ENCODE measurements at places on chromosomes 2 and 18.

DNA sequence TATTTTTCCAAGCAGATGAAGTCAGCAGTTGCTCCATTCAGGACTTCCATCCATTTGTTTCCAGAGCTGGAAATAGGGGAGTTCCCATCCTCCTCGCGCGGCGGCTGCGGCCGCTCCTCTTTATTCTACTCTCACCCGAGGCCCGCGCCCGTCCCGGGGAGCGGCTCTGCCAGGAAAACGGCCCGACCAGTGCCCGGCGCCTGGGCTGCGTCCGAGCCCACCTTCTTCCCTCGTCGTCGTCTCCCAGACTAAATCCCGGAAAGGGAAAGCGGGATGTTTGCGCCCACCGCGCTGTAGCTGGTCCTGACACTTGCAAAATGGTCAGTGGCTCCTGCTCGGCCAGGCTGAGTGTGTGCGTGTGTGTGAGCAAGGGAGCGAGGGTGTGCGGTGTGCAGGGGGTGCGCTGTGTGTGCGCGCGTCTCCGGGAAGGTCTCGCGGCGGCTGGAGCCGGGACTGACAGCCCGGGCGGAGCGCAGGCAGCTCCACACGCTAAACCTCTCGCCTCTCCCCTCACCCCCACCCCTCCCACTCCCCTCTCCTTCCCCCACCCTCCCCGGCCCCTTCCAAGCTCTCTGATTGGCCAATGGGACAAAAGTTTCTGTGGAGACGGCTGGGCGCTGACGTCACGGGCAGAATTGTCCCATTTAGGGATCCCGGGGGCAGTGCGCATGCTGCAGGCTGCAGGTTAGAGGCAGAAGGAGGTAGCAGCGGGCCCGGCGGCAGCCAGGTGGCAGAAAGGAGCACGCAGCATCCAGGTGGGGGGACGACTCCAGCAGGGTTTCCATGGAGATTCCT, at the start of gene NOL4:
TSS of gene NOL4 (minus strand) at position 491 of the 795 bp plus-strand sequence. CDS start 1,660 bp downstream, outside the sequence.
- peak; percentile 100 for DNase-seq

- DNase-seq: peak; percentile 98
Observed at GRCh38 chr18:77376043-77376732, 126.5 kb downstream of the GALR1 start.

GRCh38 chr2:117814417-117815264, at the start of gene DDX18:
Gene DDX18, plus strand, starts transcription at chr2:117814691. Its CDS starts 87 bp downstream, at chr2:117814778.
- DNase-seq: peak; percentile 100

DNA sequence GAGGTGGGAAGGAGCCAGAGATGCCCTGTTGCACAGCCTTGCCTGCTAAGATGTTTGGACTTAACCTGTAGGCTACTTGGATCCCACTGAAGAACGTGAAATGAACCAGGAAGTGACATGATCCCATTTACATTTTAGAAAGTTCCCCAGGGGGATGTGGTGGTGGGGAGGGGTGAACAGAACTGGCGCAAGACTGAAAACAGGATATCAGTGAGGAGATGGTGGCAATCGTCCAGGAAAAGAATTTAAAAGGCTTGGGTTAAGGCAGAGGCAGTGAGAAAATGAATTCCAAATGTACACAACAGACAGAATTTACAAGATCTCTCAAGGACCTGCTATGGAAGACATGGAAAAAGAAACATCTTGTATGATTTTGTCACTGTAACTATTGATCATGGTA, 42.3 kb downstream of the SULT1C2 start:
- DNase-seq: no peak

GRCh38 chr2:120465012-120465700, 119.2 kb downstream of the INHBB start:
- DNase-seq: no peak

DNA sequence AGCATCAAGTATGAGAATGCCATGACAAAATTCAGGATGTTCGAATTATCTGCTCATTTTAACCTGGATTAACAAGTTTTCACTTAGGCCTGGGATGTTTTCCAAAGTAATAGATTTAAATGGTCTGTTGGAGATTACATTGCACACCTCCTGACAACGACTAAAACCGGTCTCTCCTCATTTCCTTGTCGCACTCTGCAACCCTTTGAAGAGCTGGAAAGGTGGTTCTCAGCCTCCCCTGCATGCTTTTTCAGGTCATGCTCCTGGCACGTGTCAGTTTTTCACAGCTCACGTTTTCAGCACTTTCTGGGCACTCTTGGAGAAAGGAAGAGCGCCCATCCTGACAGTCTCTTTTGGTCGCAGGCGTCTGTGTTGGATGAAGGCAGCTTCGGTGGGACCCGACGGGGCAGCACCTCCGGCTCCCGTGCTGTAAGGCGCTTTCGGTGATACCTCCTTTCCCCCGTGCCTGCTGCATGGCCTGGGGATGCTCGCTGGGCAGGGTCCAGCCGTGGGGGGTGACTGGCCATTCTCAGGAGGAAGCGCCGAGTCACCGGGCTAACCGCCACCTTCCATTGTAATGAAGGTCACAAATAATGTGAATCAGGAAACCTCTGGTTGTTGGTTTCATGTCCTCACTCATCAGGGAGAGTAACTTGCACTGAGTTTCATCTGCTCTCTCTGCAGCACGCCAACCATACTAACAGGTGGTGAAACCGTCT, 63.5 kb upstream of the RBM44 start:
- no peak for DNase-seq

GRCh38 chr2:158753641-158754611, 41.2 kb upstream of the DAPL1 start:
- peak; percentile 54 for DNase-seq

GRCh38 chr2:239559417-239560261, 158.8 kb upstream of the HDAC4 start:
- no peak for DNase-seq

DNA sequence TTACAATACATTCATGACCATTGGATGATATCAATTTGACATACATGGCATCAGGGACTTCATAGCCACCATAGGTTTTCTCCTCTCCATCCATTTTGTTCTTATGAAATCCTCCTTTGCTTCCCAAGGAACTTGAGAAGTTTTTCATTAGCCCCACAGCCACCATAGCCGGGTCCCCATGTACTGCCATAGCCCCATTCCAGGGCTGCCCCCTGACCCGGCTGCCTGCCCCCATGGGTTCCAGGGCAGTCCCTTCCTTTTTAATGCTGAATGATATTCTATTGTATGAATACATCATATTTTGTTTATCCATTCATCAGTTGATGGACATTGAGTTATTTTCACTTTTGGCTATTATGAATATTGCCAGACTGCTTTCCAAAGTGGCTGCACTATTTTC, 20.4 kb downstream of the ATP6V1B1 start:
- no peak for DNase-seq

DNA sequence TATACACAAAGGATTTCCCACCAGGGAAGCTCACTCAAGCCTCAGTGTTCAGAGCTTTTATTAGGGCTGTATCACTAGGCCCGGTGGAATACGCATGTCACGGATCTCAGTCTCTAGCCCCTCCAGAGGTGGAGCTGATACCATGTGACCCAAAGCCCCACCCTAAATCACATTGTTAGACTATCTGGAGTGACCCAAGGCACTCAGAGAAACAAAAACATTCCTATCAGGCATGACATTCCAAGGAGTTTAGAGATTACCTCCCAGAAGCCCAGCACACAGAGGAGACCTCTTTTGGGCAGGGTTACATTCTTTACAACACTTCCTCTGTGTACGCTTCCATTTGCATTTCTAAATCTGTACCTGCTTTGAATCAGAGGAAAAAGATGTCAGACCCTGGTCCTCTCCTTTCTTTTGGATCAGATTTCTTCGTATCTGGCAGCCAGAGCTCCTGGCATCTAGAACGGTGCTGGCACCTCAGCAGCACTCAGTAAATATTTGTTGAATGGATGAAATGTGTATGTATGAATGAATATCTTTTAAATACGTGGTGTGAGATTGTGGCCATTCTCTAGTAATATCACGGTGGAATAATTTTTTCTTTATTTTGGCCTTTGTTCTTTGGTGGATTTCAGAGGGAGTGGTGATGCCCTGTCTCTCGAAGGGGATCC, 37.7 kb upstream of the SMAD2 start:
- no peak for DNase-seq

DNA sequence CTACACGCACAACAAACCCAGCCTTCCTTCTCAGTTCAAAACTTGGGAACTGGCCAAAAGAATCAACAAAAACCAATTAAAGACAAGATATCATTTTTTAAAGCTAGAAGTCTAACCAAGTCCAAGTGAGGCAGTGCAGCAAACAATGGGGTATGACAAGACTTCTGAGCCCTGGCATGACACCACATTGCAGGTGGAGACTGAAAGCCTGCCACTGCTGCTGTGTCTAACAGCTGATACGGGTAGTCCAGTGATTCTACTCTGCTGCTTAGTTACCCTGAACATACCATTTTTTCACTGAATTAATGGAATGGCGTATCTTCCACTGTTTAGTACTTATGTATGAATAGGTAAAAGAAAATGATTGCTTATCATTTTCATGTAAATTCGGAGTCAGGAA, 47.4 kb upstream of the KIDINS220 start:
- DNase-seq: no peak

DNA sequence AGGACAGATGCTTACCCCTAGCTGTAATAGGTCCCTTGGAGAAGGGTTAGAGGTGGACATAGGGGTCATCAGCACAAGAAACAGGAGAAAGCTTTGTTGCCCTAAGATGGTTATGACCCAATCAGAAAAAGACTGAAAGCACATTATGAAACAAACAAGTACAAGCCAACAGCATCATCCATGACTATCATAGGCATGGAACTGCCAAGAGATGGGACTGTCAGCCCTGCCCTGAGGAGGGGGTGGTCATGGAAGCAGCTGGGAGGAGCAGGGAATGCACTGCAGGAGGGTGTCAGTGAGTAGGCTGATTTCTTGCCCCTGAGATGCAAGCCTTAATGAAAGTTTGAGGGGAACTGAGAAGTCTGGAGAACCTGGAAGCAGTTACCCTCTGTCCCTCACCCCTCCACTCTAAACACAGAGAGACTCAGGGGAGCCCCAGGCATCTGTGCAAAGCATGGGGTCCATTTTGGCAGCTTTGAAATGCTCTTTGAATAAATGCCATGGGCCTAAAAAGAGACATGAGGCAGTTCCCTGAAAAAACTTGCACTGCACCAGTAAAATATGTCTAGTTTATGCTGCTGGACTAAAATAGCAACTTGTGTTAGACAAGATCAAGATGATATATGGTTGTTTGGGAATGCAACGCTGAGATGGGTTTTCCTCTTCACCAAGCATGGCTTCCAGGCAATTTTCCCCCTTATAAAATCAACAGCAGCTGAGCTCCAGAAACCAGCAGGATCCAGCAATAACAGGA, 122.7 kb upstream of the ZFP36L2 start:
- DNase-seq: no peak

GRCh38 chr2:216222650-216223352, 113.7 kb downstream of the XRCC5 start:
- no peak for DNase-seq

- DNase-seq: peak; percentile 49
Observed at GRCh38 chr2:24421668-24422067, 61.3 kb upstream of the ITSN2 start.

GRCh38 chr18:68445136-68445535, 269.8 kb downstream of the TMX3 start:
- no peak for DNase-seq

DNA sequence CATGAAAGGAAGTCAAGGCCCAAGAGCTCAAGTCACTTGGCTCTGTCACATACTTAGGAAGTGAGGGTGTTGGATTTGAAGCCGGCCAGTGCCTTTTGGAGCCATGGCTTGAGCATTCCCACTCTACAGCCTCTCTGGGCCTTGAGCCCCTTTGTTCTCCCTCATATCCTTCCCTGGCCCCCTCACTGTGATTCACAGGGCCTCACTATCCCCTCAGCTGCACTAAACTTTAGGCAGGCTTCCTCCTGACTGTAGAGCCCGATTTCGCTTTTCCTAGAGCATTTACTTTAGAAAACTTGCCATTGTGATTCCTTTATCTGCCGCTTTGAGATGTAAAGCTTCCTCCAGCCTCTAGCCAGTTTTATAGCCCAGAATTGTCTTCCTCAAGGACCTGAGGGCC, 107.6 kb downstream of the FBXO15 start:
- DNase-seq: no peak

GRCh38 chr2:165594935-165595255, 125.4 kb downstream of the CSRNP3 start:
- DNase-seq: no peak

DNA sequence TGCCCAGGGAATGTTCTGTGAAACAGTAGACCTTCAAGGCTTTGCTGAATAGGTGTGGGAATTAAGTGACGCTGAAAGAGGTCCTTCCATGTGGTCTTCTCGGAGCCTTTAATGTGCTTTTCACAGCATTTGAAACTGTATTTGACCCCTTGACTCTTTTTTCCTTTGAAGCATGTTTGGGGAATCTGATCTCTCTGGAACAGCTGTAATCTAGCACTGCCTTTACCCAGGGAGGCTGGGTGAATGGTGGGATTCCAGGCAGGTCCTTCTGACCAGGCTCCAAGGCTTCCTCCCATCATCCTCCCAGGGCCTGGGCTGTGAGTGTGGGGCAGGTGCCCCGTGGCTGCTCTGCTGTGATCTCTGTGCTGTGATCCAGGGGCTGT, 4.2 kb downstream of the ZAP70 start:
- no peak for DNase-seq

GRCh38 chr2:38708900-38709566, 42.1 kb downstream of the SRSF7 start:
- DNase-seq: no peak

DNA sequence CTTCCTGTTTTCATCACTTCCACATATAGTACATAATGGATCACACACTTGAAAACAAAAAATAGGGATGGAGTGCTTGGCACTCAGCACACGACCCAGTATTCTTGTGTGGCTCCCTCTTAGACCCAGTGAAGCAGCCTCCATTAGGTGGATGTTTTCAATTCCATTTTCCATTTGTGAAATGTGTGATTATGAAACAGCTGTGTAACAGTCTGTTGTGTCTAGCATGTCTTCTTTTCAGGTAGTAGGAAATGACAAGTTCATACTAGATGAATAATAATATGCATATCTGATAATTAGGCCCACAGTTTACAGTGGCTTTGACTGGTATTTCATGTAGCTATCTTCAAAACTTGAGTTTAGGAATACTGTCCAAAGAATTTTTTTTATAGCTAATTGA, 35.5 kb downstream of the EML6 start:
- DNase-seq: no peak

DNA sequence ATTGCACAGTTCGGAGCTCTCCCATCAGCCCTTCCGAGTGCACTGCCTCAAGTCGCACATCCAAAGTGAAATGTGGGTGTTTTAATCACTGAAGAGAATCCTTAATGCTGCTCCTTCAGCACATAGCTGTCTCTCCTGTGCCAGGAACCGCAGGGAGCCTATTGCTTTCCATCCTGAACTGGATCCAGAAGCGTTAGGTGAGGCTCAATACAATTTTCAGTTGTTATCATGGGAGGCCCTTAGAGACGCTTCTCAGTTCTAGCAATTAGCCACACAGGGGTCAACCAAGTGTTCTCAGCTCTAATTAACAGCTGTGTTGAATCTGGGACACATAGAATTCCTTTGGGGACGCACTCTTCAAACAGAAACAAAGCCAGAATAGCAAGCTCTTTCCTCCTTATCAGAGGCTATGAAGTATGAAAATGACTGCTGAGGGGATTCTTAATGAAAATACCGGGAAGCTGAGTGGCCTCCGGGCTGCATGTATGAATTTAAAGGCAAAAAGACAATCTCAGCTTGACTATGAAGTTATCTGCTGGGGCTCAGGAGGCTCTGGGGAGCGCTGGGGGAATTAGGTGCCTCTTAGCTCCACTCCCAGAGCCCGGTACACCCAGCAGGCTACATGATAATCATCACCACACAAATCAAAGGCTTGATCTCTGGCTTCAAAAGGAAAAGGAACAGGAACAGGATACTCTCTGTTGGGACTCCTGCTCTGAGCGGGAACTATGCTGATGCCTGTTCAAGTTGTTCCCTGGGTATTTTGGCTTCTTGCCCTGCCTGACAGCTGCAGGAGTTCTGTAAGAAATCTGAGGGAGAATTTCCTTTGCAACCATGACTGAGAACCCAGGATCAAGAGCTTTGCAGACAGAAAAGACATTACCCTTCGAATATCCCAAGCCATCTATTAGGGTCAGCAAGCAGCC, 55.4 kb upstream of the NCOA1 start:
- peak; percentile 34 for DNase-seq
